ENCODE measurements at places on chromosomes 6 and 20.

DNA sequence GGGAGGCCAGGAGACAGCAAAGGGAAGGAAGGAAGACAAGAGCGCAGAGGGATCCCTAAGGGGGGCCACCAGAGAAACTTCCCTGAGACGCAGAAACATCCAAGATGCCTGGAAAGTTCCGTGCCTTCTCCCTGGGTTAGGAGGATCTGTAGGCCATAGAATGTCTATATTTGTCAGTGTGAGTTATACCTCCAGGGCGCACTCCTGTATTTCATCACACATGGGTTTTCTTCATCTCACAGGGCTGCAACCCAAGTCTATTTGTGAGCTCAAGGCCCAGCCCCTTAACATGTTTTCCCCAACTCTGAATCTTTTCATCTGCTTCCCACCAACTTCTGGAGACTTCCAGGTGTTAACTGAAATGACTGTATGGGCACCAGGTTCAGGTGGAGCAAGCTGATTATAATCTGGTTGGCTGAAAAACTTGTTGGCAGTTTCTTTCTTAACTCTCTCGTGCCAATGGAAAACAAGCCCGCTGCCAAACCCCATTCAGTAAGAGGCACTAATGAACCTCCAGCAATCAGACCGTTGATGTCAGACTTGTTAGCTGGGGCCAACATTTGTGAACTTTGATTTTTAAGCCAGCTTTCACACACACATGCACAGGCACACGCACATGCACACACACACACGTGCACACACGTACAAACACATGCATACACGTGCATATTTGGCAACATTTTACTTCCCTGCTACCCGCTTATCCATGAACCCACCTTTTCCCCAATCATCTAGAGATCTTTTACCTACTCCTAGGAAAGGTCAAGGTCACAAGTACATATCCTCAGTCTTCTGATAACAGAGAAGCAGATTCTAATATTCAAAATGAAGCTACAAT is 247.5 kb upstream of the GMDS start:
- no peak for DNase-seq

DNA sequence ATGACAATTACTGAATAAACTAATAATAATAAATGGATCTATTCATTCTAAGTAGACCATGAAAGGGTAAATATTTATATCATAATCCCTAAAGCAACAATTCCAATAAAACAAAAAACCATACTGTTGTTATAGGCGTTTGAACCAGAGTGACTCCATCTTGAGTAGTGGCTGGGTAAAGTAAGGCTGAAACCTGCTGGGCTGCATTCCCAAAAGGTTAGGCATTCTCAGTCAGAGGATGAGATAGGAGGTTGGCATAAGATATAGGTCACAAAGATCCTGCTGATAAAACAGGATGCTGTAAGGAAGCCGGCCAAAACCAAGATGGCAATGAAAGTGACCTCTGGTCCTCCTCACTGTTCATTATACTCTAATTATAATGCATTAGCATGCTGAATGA is 8.3 kb downstream of the OR2H1 start:
- DNase-seq = no peak

DNA sequence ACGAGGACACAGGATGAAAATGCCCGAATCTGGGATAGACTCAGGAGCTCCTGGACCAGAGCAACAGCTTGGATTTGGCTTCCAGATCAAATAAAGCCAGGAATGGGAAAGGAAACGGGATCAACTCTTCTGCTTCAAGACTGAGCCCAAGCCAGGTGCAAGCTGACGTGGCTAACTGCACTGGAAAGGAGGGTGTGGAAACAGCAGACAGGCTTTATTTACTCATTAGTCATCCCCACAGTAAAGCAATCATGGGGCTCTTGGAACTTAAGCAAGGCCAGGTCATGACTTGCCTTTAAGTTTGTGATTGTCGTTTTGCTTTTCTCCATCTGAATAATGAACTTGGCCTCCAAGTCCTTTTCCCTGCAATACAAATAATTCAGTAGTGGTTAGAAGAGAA is 45.2 kb downstream of the KIF16B start:
- DNase-seq = no peak

GRCh38 chr20:496126-496696 is 33.9 kb upstream of the TBC1D20 start:
- no peak for DNase-seq

DNA sequence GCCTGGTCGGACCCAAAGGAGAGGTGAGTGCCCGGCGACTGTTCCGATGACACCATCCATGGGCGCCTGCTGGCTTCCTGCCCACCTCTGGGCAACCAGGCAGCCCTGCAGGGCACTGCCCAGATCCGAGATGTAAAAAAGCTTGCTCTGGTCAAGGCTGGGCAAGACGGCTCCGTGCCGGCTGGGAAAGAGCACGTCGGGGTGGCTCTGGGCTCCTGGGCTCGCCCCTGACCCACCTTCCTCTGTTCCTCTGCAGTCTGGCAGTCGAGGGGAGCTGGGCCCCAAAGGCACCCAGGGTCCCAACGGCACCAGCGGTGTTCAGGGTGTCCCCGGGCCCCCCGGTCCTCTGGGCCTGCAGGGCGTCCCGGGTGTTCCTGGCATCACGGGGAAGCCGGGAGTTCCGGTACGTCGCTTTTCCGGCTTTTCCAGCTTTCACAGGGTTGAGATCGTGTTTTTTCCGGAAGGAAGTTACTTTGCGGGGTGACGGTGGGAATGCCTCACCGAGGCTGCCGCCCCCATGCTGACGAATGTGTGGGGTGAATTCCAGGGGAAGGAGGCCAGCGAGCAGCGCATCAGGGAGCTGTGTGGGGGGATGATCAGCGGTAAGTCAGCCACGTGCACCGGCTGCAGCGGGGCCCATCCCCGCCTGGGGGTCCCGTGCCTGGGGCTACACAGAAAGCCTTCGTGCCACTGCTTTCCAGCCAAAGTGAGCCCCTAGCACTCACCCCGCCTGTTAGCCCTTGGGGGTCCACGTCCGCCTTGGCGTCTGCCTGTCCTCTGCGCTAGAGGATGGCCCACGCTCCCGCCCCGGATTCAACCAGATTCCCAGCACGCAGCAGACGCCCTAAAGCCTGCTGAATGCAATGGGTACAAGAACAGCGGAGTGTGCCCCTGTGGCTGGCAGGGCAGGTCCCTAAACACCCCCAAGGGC is 19.3 kb downstream of the COL9A3 start:
- DNase-seq = no peak

DNA sequence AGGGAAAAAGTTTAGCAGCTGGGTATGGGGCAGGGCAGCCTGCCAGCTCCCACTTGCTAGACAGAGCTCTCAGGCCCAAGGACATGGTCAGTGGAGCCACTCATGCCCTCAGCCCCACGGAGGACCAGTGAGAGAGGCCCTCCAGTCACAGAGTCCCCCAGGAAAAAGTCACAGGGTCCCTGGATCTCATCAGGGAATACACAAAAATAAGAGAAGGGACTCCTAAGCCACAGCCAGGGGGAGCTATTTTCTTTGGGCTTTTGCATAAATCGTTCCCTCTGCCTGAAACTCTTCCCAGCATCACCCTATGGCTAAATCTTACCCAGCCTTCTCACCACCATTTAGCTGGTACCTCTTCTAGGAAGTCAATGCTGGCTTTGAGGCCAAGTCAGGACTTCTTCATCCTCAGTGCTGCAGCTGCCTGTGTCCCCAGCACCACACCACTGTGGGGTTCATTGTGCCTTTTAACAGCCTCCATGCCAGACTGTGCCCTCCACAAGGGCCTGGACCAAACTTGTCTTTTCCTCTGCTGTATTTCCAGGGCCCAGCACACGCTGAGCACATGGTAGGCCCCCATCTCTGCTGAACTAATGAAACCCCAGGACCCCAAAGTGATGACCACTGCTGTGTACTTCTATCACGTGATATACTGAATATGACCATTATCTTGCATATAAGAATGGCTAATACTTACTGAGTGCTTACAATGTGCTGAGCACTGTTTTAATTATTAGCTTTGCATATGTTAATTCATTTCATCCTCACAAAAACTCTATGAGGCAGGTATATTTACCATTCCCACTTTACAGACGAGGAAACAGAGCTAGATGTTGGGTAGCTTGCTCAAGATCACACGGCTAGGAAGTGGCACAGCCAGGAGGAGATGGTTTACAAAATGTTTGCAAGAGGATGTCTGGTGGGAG is 2.0 kb downstream of the ZNF335 start:
- peak; percentile 18 for DNase-seq

DNA sequence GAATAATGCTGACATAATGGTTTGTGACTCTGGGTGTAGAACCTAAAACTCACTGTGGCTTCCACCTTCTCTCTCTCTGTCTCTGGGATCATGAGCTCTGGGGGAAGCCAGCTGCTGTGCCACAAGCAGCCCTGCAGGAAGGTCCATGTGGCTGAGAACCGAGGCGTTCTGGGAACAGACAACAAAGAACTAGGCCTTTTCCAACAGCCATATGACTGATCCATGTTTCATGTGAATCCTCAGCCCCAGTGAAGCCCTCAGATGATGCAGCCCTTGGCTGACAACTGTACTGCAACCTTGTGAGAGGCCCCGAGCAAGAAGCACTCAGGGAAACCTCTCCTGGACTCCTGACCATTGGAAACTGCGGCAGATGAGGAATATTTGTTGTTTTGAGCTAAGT is 56.6 kb downstream of the HLA-G start:
- DNase-seq = no peak

DNA sequence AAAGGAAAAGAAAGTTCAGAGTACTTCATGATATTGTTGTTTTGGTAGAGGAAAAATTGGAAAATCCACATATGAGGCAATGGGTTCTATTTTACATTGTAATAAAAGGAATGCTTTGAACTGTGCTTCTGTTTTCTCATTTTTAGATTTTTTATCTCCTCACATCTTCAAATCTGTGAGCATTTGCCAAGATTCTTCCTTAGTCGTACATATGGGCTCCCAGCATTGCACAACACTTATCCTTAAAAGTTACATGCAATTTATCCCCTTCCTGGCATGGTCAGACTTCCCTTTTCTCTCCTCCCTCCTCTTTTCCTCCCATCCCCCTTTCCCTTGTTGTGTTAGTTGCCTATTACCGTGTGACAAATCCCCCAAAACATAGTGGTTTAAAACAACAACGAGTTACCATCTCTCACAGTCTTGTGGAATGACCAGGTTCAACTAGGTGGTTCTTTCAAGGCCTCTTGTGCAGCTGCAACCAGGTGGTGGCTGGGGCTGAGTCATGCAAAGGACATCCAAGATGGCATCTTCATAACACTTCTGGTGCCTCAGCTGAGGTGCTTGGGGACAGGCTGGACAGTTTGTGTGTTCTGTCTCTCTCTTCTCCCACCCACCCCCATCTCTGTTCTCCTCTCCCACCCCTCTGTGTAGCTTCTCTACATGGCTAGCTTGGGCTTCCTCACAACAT is 68.7 kb downstream of the TXNDC5 start:
- no peak for DNase-seq

GRCh38 chr6:56435754-56436153 is 188.4 kb upstream of the COL21A1 start:
- no peak for DNase-seq

GRCh38 chr20:63178889-63179686 is 36.8 kb downstream of the YTHDF1 start:
- DNase-seq = no peak

- no peak for DNase-seq
Measured at GRCh38 chr6:90226257-90226656, 70.4 kb downstream of the BACH2 start.

- no peak for DNase-seq
Measured at GRCh38 chr20:46657618-46658017, 6.4 kb upstream of the SLC13A3 start.

DNA sequence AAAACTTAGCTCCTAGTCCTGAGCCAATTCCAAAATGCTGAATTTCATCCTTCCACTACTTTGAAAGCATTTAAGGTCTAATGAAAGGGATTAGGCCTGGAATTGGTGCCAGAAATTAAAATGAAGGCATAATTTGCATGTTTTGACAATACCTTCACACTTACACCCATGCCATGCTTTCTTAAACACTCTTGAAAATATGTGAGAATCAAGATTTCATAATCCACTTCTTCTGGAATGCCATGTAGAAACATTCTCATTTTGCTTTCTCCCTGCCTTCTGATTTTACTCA is 77.1 kb downstream of the ANKEF1 start:
- DNase-seq = no peak

DNA sequence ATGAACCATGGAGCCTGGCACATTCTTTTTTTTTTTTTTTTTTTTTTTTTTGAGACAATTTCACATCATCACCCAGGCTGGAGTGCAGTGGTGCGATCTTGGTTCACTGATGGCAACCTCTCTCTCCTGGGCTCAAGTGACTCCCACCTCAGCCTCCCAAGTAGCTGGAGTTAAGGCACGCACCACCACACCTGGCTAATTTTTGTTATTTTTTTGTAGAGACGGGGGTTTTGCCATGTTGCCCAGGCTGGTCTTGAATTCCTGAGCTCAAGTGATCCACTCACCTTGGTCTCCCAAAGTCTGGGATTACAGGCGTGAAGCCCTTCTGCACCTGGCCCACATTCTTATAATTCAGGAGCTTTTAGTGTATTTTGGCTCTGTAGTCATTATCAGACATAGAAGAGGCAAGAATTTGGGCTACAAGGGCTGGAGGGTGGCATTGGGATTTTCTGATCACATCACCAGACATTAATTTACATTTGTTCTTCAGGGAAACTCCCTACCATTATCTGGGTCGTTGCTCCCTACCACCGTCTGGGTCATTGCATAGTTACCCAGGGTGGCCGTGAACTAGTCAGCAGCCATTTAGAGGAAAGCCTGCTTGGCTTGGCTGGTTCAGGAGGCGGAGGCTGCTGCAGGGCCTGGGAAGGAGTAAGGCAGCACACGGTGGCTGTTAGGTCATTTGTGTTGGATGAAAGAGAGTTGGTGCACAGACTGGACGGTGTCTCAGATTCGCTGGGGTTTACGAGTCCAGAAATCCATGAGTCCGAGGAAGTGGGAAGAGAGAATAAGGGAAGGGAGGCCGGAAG is 17.6 kb downstream of the ARID1B start:
- no peak for DNase-seq

DNA sequence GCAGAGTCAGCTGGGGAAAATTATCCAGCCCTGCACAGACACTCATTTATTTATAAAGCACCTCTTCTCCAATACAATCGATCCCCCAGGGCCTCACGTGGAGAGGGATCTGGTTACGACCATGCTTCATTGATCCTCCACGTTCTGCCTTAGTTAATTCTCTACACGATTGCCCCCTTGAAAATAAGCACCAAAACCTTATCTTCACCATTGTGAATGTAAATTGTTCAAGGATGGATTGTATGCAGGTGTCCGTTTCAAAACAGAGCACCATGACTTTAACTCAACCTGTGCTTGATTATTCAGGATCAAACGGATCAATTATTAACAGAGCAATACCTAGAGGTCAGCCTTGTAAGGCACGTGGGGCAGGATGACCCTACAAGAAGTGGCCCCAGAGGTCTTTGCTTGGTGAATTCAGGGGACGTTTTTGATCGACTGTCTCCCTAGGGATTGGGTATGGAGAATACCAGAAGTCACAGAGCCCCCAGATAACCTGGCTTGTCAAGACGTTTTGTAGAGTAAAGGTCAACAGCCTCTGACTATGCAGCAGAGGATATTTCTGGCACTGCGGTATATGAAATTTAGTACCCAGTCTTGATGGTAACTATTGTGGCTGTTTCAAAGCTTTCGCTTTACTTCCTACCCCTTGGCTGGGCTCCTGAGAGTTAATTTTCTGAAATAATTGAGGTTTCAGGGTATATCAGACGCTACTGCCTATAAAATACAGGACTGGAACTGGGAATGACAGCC is 112.1 kb downstream of the NFATC2 start:
- DNase-seq = no peak

GRCh38 chr20:43408848-43409576 is 48.7 kb upstream of the SRSF6 start:
- DNase-seq = no peak

Data from omental fat pad (tissue), 4 donors.